ENCODE measurements at places on chromosomes 2 and 18. TPM values are rescaled to one million over a fixed set of nuclear protein-coding genes. Genes with fewer than 3 reads are reported as not detected.

The B4GALT6 gene
- 1.5 TPM for total RNA-seq

The KCNG2 gene
- total RNA-seq: 6.4 TPM

The TGFBRAP1 gene
- total RNA-seq: 14.1 TPM

The TRABD2A gene
- 14.4 TPM for total RNA-seq

The RGPD4 gene
- total RNA-seq: not detected

Measured in fibroblast of lung (primary cell).